Left ventricle myocardium superior (tissue), 1 donor: ENCODE measurements at places on chromosomes 3 and 15.

- DNase-seq = no peak
Observed at GRCh38 chr3:115301364-115301860, 154.3 kb upstream of the ZBTB20 start.

DNA sequence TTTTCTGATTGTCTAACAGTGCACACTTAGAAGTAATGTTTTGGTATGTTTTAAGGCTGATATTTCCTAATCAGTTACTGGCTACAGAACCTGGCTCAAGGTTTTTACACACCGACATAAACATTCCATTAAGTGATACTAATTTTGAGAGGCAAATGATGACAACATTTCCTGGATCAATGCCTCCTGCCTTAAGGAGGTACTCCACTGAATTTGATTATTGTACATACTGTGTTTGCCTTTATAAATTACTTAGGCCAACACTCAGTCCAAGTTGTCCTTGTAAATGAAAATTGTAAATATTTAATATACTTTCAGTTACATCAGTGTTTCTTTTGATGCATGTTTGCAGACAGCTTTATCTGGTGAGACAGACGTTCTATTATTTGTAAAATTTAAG lies 24.2 kb upstream of the LXN start:
- DNase-seq = no peak

- DNase-seq = no peak
Observed at GRCh38 chr15:80992441-80992840, 2.8 kb upstream of the MESD start.

DNA sequence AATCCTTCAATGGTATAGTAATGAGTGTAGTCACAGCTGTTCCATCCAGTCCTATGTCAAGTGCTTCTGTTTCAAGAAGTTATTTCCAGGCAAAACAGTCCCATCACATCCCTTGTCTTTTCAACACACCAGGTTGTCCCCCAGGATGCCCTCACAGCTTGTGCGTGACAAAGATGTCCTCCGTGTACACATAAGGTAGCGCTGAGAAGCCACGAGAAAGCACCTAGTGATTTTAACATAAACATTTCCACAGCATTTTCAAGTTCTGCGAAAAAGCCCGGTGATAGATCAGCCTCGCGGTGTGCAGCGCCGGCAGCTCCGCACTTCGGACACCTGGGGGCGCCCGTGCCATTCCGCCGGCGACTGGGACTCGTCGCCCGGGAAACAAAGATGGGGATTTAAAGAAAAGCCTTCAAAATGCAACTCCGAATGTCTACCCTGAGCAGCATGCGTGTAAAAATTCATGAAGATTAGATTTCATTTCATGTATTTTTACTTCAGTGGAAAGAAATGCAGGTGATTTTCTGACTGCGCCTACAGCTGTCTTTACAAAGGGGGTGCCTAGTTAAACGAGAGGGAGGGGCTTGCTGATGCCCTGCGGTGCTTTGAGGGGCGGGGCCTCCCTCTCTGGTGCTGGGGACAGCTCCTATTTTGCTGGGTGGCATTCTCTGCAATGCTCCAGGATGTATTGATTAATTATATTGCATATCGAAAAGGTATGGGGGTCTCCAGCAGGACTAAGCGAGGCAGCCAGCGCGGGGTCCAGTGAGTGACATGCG lies 49.9 kb downstream of the KY start:
- DNase-seq = peak; percentile 77

DNA sequence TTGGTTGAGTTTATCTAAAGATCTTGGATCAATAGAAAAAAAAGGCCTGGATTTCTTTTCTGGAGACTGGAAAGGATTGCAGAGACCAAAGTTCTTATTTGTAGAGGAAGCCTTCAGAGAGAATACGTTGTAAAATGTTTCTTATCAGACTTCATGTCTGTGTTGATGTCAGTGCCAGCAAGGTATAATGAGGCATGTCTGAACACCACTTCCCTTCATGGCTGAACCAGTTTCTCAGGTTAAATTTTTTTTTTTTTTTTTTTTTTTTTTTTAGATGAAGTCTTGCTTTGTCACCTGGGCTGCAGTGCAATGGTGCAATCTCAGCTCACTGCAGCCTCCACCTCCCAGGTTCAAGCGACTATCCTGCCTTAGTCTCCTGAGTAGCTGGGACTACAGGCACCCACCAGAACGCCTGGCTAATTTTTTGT lies 17.8 kb upstream of the ZNF774 start:
- no peak for DNase-seq

GRCh38 chr3:147200545-147200944 lies 205.8 kb downstream of the ZIC4 start:
- no peak for DNase-seq

DNA sequence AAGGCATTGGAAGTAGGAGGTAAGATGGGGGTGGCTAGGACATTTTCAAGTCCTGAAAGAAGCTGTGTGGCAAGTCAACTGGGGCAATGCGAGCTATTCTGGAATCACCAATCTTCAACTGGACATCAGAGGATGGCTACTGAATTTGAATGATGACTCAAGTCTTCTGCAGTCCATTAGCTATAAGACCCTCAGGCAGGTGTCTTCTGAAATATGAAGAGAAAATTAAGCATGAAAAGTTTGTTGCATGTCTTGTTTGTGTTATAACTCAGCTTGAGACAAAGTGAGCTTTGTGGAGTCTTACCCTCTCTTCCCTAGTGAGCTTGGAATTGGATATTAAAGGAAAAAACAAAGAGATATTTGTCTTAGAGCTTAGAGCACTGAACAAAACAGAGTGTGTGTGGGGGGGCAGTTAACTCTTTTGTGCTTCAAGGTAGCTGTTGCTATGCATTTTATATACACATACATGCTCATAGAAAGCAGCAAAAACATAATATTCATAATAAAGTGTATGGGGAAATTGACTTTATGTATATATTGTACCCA lies 979.1 kb downstream of the MCTP2 start:
- no peak for DNase-seq

GRCh38 chr15:101192081-101192480 lies 59.8 kb downstream of the CHSY1 start:
- no peak for DNase-seq

GRCh38 chr15:28927043-28927442 lies 41.3 kb downstream of the APBA2 start:
- no peak for DNase-seq
